Sigmoid colon (tissue), 7 donors: ENCODE measurements at places on chromosomes 4 and X. TPM values are rescaled to one million over a fixed set of nuclear protein-coding genes. Genes with fewer than 3 reads are reported as not detected.

- no peaks in the 10 kb centered on the region for H3K27me3 ChIP-seq
- no peaks in the 10 kb centered on the region for H3K4me1 ChIP-seq
- DNase-seq: no peak
- H3K36me3 ChIP-seq: no peaks in the 10 kb centered on the region
- no peak overlapping the region for H3K4me3 ChIP-seq
These were observed 98.4 kb downstream of the PRSS12 start for GRCh38 chr4:118254368-118254767.

GRCh38 chr4:40731792-40732245 is 17.9 kb upstream of the NSUN7 start:
- no peaks in the 10 kb centered on the region for H3K27me3 ChIP-seq
- no peaks in the 10 kb centered on the region for H3K4me1 ChIP-seq
- no peak overlapping the region for H3K4me3 ChIP-seq
- DNase-seq: peak; percentile 72
- no peaks in the 10 kb centered on the region for H3K36me3 ChIP-seq

SHROOM4 gene
- total RNA-seq: 4.8 TPM

DNA sequence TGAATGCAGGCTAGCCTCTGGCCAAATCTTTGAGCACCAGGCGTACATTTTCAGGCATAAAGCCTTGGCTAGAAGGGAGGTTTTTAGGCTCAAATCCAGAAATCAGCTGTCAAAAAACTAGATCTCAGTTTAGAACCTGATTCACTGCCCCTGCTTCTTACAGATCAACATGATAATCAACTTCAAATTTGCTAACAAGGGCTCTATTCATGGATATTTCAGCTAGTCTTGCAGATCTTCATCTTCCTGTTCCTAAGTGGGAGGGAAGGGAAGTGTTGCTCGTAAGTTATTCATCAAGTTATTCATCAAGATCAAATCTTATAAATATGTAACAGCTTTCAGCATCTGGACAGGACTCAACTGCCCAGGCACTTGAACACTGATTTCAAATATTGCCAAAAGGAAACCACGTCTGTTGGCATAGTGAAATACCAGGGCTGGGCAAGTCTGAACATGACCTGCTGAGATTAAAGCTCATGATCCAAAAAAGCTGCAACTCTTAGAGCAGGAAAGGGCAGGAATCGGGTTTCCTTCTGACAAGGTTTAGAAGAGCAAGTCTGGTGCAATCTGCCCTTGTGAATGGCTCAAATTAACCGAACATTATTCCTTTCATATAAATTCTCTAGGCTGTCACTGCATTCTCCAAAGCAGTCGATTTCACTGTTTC is 200.3 kb downstream of the PDGFC start:
- H3K27ac ChIP-seq: peak overlapping the region; percentile 50
- H3K4me1 ChIP-seq: peaks cover 17% of the 10 kb centered on the region
- no peak for DNase-seq
- H3K4me3 ChIP-seq: peak overlapping the region; percentile 14

DNA sequence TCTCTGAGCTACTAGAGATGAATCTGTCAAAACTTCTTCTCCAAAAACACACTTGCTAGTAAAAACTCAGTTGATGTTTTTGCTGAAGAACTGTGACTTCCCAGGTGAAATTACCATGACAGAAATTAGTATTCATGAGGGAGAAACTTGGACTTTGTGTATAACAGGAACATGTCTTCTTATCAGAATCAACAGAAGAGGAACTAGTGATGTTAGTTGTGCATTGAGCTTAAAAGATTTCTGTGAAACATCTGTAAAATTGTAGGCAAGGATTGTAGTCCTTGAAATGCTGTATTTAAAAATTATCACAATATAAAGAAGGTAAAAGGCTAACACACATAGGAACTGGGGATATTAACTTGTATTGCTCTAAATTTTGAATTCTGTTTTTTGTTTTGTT is 11.3 kb downstream of the FAM241A start:
- H3K36me3 ChIP-seq: no peaks in the 10 kb centered on the region
- H3K4me1 ChIP-seq: no peaks in the 10 kb centered on the region
- H3K27ac ChIP-seq: no peak overlapping the region
- no peak overlapping the region for H3K4me3 ChIP-seq
- no peak for DNase-seq

DNA sequence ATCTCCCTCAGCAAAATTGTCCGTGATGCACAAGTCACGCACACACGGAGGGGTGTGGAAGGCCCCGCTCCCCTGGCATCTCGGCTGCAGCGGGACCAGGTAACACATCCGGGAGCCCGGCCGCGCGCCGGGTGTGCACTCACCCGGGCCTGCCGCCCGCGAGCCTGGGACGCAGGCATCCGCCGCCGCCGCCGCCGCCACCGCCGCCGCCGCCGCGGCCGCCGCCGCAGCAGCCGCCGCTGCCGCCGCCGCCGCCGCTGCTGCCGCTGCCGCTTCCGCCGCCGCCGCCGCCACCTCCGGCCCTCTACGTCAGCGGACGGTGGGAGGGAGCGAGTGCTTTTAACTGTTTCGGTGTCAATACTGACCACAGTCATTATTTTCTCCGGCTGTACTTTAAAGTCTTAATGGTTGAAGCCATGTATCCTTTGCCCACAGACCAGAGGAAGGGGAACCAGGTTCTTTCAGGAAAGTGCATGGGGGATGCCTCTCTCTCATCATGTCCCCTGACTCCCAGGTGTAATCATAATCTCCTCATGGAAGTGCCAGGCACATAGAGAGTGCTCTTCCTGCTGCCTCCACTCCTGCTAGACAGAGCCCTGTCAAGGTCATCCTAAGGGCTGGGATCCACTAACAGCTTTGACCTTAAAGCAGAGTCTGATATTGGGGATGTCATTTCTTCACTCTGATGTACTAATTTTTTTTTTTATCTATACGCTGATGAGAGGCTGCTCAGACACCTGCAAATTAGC is 38.0 kb downstream of the MAGEE2 start:
- DNase-seq: no peak
- no peaks in the 10 kb centered on the region for H3K27me3 ChIP-seq
- peak overlapping the region; percentile 63 for H3K27ac ChIP-seq
- H3K4me1 ChIP-seq: no peaks in the 10 kb centered on the region
